Amniotic stem cell (primary cell): ENCODE measurements at places on chromosomes 6 and 20.

DNA sequence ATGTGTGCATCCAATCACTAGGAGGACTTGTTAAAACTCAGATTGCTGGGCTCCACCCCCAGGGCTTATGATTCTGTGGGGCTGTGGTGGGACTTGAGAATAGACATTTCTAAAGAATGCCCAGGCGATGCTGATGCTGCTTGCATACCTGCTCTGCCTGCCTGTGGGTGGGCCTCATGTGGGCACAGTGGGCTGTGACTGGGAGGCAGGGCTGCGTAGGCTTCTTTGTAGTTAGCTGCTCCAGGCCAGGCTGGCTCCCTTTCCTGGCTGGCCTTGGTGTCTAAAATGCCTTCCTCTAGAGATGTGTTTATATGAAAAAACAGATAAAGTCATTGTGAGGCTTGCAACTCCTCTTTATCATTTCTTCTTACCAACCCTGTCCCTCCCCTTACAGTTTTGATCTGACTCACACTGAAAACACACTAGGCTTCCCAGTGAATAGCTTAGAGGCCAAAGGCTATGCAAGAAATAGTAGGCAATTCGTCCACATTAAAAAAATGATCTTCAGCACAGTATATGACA is 495.5 kb upstream of the MAP3K7 start:
- DNase-seq: no peak

DNA sequence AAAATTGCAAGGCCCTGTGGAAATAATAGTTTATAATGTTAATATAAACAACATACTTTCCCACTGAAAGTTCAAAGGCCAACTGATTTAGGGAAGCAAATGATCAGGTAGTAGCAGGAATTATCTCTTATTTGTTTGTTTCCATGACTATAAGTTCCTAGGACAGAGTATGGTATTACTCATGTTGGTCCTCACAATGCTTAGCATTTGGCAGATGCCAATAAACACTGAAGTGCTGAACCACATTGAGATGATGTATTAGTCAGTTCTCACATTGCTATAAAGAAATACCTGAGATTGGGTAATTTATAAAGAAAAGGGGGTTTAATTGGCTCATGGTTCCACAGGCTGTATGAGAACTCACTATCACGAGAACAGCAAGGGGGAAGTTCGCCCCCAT is 129.6 kb upstream of the NUP153 start:
- DNase-seq: no peak

DNA sequence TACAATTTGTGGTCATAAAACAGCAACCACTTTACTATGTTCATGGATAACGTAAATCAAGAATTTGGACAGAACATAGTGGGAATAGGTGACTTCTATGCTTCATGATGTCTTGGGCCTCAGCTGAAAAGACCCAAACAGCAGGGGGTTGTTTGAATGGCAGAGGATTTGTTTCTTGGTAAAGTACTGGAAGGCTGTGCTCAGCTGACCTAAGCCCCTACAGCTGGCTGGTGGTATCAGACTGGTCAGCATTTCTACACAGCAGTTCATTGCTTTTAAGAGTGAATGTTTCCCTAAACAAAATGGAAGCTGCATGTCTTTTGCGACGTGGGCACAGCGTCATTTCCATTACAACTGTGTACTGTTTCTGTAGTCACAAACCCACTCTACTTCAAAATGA is 148.5 kb upstream of the DEFB112 start:
- DNase-seq: no peak

DNA sequence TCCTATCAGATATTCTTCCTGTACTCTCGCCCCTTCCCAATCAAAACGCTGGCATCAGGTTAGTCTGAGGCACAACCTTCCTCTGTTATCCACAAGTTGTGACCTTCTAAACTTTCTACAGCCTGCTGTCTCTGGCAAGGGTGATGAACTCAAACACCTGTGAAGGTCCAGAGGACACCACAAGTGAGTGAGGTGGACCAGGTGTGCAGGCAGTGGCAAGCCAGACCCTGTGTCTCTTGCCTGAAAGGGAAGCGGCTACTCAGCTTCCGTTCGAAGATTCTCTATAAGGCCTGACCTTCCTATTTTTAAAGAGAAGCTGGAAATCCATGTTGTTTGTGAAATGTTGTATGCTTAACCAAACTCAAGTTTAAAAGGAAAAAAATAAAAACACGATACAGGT is 36.8 kb downstream of the GCM1 start:
- no peak for DNase-seq

GRCh38 chr20:10520528-10520927 is 85.4 kb downstream of the SLX4IP start:
- no peak for DNase-seq

- no peak for DNase-seq
Measured at GRCh38 chr6:56495654-56496053, 147.0 kb downstream of the DST start.

DNA sequence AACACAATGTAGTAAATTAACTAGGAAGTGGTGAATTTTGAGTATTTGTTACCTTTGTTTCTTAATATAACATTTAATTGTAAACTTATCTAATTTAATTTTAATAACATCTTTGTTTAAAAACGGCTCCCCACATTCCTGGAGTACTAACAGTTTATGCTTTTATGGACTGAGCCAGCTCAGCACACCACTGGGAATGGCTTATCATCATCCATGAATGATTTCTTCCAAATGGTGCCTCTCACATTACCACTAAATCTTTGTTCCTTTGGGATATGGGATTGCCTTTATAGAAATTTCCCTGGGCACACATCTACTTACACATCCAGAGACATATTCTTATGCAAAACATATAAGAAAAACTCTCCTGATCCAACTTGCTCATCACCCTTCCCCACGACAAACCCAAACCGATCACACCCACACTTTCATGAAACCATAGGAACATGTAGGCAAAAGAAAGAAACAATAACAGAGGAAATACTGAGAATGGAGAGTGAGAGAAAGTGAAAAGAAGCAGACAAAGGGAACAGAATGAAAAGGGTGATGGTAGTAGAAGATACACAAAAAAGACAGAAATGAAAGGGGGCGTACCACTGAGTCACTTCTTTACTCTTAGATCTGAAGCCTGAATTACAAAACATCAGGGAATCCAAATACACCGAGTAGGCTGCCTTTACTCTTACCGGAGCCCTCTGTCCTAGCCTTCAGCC is 58.5 kb upstream of the KCNK16 start:
- no peak for DNase-seq

- DNase-seq: no peak
Measured at GRCh38 chr20:33309631-33310030, 26.6 kb downstream of the BPIFB1 start.

DNA sequence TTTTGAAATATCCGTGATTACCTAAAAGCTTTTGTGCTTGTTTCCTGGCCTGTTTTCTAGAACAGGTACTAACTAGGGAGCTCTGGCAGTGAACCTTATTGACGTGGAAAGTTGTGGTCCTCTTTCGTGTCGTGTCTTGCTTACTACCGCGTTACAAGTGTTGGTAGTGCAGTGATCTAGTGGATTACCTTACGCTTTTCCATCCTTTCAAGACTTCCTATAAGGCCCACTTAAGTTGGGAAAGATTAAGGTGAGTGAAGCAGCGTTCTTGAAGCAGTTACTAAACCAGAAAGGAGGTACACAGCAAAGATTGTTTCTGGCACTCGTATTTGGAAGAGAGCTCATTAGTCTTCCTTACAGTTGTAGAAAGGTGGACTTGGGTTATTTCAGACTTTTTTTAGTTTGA is 1.9 kb downstream of the PNRC1 start:
- DNase-seq: no peak

DNA sequence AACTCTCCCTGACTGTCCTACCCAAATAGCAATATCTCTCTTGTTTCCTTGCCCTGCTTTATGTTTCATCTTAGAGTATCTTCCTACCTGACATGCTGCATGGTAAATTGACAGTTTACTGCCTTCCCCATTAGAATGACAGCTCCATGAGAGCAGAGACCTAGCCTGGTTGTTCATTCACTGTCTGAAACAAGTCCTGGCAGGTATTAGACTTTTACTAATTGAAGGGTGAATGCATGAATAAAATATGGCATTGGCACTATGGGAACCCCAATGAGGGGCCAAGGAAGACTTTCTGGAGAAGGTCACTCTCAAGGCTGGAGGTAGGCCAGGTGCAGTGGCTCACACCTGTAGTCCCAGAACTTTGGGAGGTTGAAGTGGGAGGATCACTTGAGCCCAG is 3.8 kb upstream of the CITED2 start:
- no peak for DNase-seq

- no peak for DNase-seq
Measured at GRCh38 chr6:125906158-125906998, 50.2 kb upstream of the HINT3 start.

GRCh38 chr6:143465546-143465945 is 14.9 kb downstream of the PEX3 start:
- no peak for DNase-seq

DNA sequence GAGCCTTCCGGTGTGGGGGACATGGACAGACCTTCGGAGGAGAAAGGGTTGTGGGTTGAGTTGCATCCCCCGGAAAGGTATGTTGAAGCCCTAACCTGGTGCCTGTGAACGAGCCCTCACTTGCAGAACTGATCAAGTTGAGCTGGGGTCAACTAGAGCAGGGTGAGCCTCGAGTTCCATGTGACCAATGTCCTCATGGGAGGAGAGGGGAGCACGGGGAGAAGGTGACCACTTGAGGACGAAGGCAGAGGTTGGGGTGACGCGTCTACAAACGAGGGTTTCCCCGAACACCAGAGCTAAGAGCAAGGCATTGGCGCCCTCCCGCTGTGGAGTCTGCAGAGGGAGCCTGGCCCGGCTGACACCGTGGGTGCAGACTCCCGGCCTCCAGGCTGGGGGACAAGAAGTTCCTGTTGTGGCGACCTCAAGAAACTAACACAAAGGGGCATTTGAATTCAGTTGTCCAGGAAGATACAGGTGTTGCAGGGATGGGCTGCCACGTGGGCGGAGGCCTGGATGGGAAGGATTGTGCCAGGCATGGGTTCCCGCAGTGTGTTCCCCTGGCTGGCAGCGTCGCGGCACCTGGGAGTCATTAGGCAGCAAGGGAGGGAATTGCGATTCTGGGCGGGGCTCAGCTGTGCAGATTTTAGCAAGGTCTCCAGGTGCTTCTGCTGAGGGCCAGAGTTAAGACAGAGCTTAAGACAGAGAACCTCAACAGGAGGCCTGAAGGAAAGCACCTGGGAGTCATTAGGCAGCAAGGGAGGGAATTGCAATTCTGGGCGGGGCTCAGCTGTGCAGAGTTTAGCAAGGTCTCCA is 20.4 kb upstream of the UNC93A start:
- DNase-seq: no peak

- no peak for DNase-seq
Measured at GRCh38 chr20:35269055-35269781, 8.7 kb downstream of the MMP24OS start.

DNA sequence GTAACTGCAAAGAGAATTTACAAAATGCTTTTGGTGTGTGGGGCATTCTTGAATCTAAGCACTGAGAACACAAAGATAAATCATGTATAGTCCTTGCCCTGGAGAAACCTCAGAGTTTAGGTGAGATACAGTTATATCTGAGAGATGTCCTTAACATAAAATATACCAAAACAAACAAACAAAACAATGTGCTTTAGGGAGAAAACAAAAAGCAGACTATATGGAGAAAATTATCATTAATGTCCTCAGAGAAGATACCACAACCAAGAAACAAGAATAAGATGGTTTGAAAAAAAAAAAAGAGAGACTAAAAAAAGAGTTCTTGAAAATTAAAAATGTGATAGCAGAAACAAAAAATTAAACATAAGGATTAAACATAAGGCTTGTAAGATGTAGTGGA is 8.0 kb downstream of the KIF13A start:
- no peak for DNase-seq

- DNase-seq: no peak
Measured at GRCh38 chr6:33961691-33962090, 157.9 kb upstream of the MLN start.

DNA sequence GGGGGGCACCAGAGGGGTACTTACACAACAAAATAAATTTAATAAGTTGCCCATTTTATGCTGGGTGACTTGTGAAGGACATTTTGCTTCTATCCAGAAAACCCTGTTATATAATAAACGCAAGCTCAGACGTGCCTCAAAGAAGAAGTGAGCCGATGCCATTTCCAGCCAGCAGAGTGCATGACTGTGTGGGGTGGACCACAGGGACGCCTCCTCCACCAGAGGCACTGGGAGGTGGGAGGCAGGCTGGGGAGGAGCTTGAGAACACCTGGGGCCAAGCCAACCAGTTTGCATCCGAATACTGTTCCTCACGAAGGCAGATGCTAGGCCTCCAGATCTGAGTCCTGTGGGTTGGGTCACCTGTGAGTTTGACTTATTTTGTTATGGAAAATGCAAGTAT is 363.8 kb downstream of the RNGTT start:
- no peak for DNase-seq

GRCh38 chr6:141675957-141676356 is 456.8 kb upstream of the GJE1 start:
- DNase-seq: no peak

DNA sequence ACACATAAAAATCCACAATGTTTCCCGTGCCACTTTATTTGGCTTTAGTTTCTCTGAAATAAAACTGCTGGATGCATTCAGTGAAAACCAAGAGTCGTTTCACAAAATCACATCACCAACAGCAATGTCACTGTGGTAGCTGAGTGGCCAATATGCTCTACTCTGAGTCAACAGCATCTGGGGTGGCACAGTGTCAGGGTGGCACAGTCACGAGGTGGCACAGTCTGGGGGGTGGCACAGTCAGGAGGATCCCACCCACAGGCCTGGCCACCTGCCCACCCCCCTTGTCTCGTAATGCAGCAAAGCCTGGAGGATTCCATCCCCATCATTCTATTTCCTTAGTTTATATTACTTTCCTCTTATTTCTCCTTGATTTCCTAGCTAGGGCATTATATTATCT is 87.0 kb downstream of the ANKRD60 start:
- no peak for DNase-seq

- no peak for DNase-seq
Measured at GRCh38 chr6:90044833-90045381, 150.6 kb downstream of the GJA10 start.

- no peak for DNase-seq
Measured at GRCh38 chr6:8193541-8193940, 91.2 kb upstream of the EEF1E1 start.

DNA sequence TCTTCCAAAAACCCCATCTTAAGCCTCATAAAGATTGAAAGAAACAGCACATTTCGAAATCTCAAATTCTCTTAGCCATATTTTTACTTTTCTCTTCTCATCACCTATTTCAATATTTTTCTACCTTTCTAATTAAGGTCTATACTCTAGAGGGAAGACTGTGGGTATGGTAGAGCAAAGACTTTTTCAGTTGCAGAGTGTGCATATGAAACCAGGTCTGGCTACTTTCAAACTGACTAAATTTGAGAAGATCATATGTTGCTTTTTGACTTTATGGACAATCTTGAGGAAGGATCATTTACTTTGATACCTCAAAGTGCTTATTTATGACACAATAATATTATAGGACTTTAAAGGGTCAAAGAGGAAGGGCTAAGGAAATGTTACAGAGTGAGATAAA is 20.7 kb downstream of the FILIP1 start:
- DNase-seq: no peak

GRCh38 chr6:156556811-156557210 is 220.4 kb upstream of the ARID1B start:
- DNase-seq: no peak
